ENCODE measurements at places on chromosomes 5 and 9.

DNA sequence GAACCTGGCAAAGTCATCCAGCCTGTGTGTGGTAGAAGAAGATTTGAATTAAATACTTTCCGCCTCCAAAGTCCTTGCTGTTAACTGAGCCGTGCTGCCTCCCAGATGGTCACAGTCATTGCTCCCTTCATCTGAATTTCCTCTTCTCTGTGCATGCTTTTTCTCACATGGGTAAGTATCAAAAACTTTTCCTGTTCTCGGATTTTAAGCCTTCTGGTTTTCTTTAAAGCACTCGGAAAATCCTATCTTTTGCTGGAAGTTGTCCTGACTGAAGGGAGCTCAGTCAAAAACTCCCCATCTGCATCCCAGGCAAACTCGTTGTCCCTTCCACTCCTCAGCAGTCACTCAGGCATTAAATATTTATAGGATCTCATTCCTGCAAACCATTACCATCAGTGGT lies 290.0 kb upstream of the PIK3R1 start:
- no peak for DNase-seq

DNA sequence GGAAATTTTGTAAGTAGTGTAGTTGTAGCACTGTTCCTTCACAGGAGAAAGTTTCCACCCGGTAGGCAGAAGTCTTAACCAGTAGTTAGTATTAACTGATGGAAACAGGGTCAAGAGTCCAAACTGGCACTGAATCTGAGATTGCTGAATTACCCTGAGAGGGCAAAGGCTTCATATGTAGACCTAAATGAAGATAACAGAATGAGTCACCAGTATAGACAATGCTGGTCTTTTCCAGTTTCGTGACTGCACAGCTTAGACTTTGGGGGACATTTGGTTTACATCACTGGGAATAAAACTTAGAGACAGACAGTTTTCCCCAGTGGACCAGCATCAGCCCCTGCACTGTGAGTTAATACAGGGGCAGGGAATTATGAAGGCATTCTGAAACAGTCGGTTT lies 60.5 kb downstream of the PCSK5 start:
- DNase-seq = no peak

DNA sequence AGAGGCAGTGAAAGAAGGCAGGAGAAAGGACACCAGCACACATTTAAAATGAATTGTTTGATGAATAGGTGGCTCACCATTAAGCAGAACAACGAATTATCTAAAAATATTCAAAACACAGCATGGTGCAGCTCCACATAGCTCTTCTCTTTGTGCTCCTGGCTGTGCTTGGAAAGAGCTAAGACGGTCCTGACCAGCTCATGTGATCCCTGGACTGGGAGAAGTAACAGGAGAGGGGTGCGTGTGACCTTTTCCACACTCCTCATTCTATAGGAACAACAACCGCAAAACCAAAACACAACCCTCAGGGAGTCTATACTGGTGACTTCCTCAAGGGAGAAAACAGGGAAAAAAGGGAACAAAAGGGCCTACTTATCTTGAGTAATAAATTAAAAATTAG lies 140.5 kb downstream of the DIRAS2 start:
- DNase-seq = no peak

- no peak for DNase-seq
These were observed 207.0 kb downstream of the DEPDC1B start for GRCh38 chr5:60492958-60493357.

DNA sequence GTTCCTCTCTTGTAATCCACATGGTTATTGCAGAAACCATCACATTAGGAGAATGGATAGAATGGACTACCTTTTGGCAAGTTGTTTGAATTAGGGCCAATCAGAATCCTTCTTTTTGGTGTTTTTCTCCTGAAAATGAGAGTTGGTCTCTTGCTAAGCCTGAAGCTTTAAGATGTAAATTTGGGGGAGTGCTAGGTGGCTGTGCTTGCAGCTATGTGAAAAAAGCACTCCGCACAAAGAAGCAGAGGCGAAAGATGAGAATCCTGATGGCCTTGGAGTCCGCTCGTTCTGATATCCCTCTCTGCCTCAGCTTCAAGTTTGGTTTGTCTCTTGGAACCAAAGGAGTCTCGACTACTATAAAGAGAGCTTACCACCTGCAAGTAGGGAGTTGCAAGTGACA lies 63.6 kb downstream of the INIP start:
- DNase-seq = no peak

- no peak for DNase-seq
These were observed 380.0 kb downstream of the ANXA1 start for GRCh38 chr9:73531658-73532057.

- DNase-seq = no peak
These were observed 564.0 kb downstream of the PSAT1 start for GRCh38 chr9:78860801-78861475.

DNA sequence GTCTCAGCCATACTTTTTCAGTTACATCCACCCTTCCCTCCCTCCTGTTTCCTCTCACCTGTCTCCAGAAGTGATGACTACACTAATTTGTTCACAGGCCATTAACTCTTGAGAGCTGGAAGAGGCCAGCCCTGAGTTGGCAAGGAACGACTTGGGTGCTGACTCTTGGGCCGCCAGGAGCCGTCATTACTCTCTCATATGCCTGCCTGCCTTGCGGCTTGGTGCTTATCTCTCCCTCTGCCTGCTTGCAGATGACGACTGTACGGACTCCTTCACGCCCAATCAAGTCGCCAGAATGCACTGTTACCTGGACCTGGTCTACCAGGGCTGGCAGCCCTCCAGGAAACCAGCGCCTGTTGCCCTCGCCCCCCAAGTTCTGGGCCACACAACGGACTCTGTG lies 66.1 kb downstream of the PAPPA start:
- DNase-seq = no peak

GRCh38 chr9:86685556-86685955 lies 261.8 kb downstream of the GAS1 start:
- DNase-seq = no peak

DNA sequence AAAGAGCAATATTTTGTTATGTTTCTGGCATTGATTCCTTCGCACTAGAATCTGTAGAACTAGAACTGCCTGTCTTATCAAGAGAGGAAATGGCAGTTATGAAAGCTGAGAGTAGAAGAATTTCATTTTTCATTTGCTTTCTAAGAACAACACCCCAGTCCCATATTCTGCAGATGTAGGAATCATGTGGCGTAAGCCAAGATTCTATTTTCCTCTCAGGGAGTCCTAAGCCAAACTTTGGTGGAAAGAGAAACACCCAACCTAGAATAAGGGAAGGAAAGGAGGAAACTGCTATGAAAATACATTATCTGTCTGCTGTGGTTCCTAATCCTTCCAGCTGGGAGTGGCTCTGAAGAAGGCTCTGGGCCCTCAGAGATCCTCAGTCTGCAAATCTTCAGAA lies 1176.9 kb upstream of the C9orf72 start:
- no peak for DNase-seq

GRCh38 chr5:37814699-37815098 lies 25.1 kb downstream of the GDNF start:
- no peak for DNase-seq

GRCh38 chr9:132487980-132488535 lies 78.0 kb downstream of the CFAP77 start:
- no peak for DNase-seq

- DNase-seq = no peak
These were observed 469.0 kb upstream of the MEF2C start for GRCh38 chr5:89351975-89352374.

GRCh38 chr9:9970514-9970913 lies 642.3 kb downstream of the PTPRD start:
- DNase-seq = no peak

GRCh38 chr9:95835393-95835792 lies 40.1 kb upstream of the ERCC6L2 start:
- DNase-seq = no peak

GRCh38 chr5:110058175-110058574 lies 368.4 kb downstream of the MAN2A1 start:
- DNase-seq = no peak

GRCh38 chr5:6721442-6721841 lies 8.2 kb downstream of the TENT4A start:
- DNase-seq = no peak

DNA sequence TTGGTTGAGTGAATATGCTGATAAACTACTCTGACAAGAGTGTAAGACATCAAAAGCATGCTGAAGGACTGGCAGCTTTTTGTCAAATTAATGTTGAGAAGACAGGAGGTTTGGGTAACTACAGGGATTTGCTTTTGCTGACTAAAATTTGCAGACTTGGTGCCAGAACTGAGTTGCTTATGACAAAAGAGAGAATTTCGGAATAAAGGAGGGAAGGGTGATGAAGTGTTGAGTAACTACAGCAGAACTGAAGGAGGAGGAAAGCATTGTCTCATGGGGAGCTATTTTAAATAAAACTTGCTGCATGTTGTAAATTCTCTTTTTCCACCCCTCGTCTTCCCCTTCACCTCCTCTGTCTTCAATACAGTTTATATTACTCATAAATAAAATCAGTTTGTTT lies 296.1 kb downstream of the YTHDC2 start:
- DNase-seq = no peak

GRCh38 chr9:5499889-5500398 lies 10.4 kb upstream of the PDCD1LG2 start:
- DNase-seq = no peak

DNA sequence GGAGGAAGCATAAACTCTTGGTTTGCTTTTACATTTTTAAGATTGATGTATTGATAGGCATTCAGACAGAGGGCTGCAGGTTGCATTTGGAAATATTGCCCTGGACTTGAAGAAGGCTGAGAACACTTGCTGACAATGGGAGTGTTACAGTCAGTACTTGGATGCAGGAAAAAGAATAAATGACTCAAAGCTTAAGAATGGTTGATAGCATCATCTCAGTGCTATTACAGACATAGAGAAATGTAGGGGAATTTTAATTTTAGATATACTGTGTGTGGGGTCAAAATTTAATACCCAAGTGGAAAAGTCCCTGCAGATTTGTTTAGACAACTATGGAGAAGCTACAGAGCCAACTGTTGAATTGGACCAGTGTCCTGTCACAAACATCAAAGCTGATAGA lies 101.1 kb downstream of the ISL1 start:
- no peak for DNase-seq

GRCh38 chr5:82862261-82862660 lies 214.9 kb downstream of the TMEM167A start:
- no peak for DNase-seq

- DNase-seq = no peak
These were observed 201.1 kb downstream of the TENT4A start for GRCh38 chr5:6914347-6914746.

- no peak for DNase-seq
These were observed 28.7 kb upstream of the PDE8B start for GRCh38 chr5:77181596-77182304.

GRCh38 chr9:98164912-98165311 lies 27.5 kb downstream of the CORO2A start:
- DNase-seq = no peak

- no peak for DNase-seq
These were observed 75.7 kb downstream of the AMBP start for GRCh38 chr9:114002271-114002985.

DNA sequence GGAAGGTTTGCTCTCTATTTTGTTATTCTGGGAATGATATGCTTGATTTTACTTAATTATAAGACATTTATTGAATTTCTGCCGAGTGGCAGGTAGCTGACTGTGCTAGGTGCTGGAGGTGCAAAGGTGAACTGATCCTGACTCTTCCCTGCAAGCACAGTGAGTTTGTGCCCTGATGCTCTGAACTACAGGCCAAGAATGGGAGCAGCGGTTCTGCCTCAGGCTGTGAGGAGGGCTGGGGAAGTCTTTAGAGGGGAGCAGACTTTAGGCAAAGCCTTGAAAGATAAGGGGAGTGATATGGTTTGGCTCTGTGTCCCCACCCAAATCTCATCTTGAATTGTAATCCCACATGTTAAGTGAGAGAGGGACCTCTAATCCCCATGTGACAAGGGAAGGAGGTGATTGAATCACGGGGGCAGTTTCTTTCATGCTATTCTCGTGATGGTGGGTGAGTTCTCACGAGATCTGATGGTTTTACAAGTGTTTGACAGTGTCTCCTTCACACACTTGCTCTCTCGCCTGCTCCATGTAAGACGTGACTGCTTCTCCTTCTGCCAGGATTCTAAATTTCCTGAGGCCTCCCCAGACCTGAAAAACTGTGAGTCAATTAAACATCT lies 73.1 kb downstream of the NDFIP1 start:
- no peak for DNase-seq

GRCh38 chr5:17694371-17694770 lies 60.1 kb downstream of the TAF11L14 start:
- no peak for DNase-seq

DNA sequence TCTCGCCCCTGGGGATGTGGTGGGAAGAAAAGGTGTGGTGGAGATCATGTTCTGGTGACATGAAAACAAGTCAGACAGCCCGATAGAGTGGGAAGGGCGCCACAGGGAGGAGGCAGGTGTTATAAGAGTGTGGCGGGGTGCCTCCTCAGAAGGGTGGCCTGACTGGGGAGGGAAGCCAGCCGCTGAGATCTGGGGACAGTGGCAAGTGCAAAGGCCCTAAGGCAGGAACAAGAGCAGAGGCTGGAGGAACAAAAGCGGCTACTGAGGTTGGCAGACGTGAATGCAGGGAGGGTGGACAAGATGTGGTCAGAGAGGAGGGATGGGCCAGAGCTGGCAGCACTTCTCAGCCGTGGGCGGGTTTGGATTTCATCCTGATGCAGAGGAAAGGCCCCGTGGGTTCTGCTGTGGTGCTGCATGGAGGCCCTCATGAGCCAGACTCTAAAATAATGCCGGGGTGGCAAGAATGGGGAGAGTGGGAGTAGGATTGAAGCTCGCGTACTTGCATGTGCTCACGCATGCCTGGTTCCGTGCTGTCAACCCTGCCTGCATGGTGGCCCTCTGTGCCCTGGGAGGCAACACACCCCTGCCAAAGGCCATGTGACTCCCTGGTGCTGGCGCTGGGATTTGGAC lies 89.2 kb downstream of the MVB12B start:
- no peak for DNase-seq

- no peak for DNase-seq
These were observed 566.5 kb downstream of the LRRC70 start for GRCh38 chr5:63145167-63145566.

GRCh38 chr9:85142968-85143367 lies 473.4 kb downstream of the NTRK2 start:
- DNase-seq = no peak

GRCh38 chr9:110404473-110404872 lies 66.8 kb upstream of the TXNDC8 start:
- DNase-seq = no peak

DNA sequence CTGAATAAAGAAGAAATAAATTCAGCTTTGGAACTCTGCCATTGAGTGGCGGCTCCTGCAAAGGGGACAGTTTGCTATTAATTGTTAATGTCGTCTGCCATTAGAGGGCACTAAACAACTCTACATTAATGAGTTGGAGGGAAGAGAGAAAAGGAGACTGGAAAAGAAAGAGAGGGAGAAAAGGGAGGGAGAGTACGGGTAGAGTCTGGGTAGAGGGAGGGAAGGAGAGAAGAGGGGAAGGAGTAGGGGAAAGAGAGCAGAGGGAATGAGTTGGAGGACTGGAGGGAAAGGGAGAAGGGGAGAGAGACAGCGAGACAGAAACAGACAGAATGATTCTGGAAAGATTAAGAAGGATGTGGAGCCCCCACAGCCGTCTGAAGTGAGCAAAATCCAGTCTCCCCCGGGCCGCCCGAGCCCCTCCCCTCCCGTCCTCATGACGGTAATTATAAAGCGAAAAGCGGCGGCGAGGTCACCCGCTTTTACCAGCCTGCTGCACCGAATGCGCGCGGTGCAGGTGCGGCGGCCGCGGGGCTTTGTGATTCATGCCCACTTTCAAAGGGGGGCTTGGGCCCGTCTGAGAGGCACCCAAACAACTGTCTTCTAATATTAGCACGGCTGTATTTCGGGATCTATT lies 1.9 kb upstream of the FST start:
- DNase-seq = no peak

All from stimulated activated naive CD4-positive, alpha-beta T cell (primary cell).